ENCODE measurements at places on chromosomes 2 and 18.

- no peak for DNase-seq
Observed at GRCh38 chr18:13455471-13455870, 236.9 kb downstream of the LDLRAD4 start.

- DNase-seq, result peak; percentile 59
Observed at GRCh38 chr18:3248062-3248657, 559 bp downstream of the MYL12A start.

DNA sequence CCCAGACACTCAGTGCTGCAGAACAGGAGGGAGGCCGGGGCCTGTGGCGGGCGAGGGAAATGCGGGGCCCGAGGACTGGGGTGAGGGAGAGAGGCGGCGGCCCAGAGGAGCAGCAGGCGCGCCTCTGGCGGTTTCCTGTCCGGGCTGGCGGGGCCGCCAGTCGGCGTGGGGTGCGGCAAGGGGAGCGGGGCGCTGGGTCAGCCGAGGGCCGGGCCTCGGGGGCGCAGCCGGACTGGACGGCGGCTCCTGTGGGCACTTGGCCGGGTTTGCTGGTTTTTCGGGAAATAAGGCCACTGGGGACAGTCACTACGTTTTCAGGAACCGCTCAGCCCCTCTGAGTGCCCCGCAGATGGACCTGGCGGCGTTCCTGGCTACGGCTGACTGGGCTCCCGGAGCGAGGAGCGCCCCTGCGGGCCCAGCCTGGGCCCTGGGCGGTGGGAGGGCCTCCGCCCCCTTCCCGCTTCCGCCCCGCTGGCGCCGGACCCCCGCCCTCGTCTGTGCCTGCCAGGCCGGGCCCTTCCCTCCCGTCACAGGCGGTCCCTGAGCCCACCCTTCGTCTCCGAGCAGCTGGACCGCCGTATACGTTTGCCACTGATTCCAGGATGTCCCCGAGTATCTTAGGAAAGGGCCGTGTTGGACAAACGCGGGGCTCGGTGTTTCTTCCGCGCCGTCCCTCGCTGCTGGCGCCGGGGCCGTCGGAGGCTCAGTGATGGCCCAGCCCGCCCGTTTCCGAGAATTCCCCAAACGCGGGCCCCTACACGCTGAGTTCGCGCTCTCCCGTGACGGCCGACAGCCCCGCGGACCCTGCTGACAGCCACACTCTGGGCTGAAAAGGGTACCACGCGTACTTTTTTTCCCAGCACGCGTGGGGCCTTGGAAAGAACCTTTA is 84.6 kb downstream of the FAM210A start:
- DNase-seq, result no peak

DNA sequence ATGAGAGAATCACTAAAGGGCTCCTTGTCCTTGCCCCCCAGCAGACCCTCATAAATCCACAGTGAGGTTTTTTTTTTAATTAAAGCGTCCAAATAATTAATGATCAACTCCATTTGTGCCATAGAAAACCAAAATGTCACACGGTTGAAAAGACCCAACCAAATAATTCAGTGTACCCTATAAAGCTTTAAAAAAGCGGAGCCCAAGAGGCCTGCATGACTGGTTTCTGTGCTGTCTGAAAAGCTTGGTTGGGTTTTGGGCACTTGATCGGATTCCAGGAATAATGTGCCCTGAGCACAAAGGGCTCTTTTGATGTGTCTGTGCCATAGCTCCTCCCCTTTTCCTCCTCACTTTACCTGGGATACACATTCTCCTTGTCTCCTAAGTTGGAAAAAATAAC is 523.2 kb downstream of the TNS1 start:
- DNase-seq, result no peak

- peak; percentile 81 for DNase-seq
Observed at GRCh38 chr2:144350151-144350802, 169.6 kb downstream of the ZEB2 start.

GRCh38 chr18:13232971-13233786 is 14.6 kb downstream of the LDLRAD4 start:
- no peak for DNase-seq

GRCh38 chr2:182610231-182610630 is 105.8 kb upstream of the DNAJC10 start:
- no peak for DNase-seq

- DNase-seq, result no peak
Observed at GRCh38 chr2:17759805-17760204, 5.9 kb downstream of the GEN1 start.

- DNase-seq, result no peak
Observed at GRCh38 chr2:212531499-212531898, 7.1 kb downstream of the ERBB4 start.

- no peak for DNase-seq
Observed at GRCh38 chr2:233816771-233817170, 37.6 kb downstream of the HJURP start.

GRCh38 chr2:68214381-68214780 is 38.0 kb downstream of the PPP3R1 start:
- no peak for DNase-seq

DNA sequence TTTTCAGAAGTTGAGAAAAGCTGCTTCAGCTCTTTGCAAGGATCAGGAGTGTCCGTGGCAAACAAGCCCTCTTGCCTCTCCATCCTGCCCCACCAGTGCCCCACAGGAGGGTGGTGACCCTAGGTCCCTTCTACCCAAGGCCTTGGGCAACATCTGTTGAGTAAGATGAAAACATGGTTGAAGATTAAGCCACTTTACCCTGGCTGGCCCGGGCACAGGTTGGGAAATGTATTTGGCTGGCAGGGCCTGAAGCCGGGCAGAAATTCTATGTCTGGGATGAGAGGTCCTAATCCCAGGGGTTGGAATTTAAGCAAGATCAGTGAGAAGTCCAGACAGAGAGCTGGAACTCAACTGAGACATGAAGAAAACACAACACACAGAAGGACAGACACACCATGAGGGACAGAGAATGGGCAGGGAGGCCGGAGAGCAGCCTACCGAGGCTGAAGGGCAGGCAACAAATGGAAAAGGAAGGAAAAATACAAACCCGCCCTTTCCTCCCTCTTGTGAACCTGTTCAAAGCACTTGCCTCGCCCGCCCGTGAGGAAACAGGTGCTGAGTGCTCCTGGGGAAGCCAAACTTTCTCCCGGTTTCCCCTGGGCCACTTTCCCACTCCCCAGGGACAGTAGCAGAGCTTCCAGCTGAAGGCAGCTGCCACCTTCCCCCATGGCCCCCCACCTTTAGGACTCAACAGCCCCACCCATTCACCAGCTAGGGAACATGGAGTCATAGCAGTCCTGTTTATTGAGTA is 86.1 kb downstream of the TNS1 start:
- no peak for DNase-seq

GRCh38 chr2:165793779-165794535 is at the start of gene GALNT3:
TSS of gene GALNT3 (minus strand) at chr2:165794247. CDS start at chr2:165770700, 23,547 bp downstream.
- DNase-seq, result no peak

DNA sequence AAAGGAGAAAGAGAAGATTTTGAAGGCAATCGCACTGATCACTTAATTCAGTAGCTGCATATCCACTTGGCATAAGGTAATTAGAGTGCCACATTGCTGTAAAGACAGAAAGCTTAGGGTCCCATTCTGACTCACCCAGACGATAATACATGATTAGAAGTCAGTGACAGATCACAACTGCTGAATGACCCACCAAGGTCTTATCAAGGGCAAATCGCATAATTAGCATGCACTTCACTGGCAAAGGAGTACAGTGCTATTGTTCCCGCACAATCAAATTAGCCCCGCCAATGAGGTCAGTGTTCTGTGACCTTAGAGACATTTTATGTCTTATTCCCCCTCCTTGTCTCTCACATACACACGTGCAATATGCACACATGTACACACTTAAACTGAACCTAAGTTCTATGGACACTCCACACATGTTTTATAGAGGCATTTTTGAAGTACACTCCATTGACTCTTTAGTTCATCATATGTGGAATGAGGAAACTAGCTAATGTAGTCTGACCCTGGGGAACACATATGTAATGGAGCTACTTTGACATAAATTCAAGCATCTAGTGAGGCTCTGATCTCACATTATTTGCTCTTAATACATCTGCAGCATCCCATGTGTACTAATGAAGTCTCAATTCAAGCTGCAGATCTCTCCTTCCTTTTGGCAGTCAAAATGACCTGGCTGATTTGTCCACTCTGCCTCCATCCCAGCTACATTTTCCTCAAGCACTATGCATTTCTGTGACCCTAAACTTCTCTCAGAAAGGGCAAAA is 673.8 kb upstream of the FANCL start:
- DNase-seq, result no peak

DNA sequence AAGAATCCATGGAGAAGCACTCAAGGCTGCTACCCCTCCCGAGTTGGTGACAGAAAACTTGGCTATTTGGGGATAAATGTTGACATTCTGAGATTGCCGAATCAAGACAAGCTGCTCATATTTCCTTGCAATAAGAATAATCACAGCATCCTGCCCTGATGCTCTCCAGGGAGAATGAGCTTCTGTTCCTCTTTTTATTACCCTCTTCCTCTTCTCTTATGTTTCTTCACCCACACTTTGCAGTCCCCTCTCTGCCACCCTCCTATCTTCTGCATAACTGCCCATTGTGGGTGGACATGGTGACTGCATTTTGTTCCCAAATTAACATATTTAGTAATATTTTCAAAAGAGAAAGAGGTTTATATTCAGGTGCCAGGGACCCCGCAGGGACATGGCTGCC is 11.9 kb upstream of the MSGN1 start:
- DNase-seq, result no peak

DNA sequence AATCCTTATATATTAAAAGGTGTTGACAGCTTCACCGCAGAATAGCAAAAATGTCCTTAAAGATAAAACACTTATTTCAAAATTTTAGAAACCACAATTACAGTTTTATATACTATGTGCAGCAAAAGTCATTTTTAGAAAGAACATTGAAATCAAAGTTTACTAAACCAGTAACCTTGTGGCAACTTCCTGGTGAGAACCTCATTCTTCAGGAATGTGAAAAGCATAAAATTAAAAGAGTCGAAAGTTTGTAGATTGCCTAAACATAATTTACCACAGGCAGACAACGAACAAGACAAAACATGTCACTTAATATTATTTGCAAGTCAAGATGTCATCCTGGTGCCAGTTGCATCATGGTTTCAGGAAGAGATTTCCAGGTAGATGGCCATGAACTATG is 108.3 kb upstream of the NRP2 start:
- no peak for DNase-seq

DNA sequence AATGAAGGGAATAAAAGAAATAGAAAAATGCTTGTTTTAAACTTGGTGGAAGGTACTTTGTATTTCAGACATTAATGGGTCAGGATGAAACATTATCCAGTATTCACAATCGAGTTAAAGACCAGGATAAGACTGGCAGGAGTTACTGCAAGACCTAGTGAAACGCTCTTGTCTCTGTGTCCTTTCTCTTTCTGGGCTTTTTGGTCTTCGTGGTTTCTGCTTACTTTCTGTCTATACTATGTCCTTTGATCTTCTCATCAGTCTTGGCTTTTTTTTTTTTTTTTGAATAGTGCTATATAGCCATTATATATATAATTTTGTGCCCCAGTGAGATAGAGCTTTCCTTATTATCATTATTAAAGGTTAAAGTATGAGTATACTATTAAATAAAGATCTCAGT is 42.1 kb upstream of the GAREM2 start:
- DNase-seq, result no peak

DNA sequence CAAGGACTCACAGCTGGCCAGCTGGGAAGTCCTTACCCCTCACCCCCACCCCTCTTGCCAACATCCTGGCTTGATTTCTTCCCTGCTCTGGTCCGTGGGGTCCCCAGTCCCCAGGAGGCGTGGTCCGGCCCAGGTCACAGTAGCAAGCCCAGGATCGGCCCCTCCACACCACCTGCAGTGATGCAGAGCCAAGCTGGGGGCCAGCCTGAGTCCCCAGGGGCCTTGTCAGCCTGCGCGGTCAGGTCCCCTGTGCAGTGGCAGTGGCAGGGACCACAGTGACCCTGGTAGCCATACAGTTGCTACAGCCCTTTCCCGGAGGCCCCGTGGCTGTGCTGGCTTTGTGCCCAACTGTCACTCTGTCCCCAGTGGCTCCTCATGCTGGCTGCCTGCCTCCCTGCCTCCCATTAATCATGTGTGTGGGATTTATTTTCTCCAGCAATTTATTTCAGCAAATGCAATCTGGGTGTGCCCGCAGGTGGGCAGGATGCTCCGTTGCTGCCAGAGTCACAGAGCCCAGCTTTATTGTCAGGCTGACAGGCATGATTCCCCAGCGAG is 8.8 kb upstream of the PRSS56 start:
- DNase-seq, result no peak

GRCh38 chr18:44729631-44730101 is 49.0 kb downstream of the SETBP1 start:
- peak; percentile 86 for DNase-seq

- no peak for DNase-seq
Observed at GRCh38 chr18:77896586-77897252, 647.1 kb downstream of the GALR1 start.

- DNase-seq, result no peak
Observed at GRCh38 chr2:240921995-240922244, 15.8 kb downstream of the CROCC2 start.

- no peak for DNase-seq
Observed at GRCh38 chr2:38515155-38516074, 87.3 kb downstream of the HNRNPLL start.

DNA sequence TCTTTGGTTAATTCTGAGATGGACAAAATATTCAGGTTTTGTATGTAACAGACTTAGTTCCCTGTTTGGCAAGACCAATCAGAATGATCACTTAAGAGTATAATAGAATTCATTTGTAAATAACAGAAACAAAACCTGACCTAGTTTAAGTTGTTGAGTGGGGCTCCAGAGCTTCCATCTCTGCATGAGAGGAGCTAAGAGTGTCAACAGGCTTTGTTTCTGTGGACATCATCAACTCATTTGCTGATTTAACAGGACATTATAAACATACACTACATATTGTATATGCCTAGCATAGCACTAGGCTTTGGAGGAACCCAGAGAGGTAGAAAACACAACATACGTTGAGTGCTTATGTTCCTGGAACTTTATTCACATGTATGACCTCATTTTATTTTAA is 75.3 kb upstream of the TRIB2 start:
- no peak for DNase-seq

GRCh38 chr2:235444101-235444597 is 49.7 kb upstream of the AGAP1 start:
- DNase-seq, result no peak

DNA sequence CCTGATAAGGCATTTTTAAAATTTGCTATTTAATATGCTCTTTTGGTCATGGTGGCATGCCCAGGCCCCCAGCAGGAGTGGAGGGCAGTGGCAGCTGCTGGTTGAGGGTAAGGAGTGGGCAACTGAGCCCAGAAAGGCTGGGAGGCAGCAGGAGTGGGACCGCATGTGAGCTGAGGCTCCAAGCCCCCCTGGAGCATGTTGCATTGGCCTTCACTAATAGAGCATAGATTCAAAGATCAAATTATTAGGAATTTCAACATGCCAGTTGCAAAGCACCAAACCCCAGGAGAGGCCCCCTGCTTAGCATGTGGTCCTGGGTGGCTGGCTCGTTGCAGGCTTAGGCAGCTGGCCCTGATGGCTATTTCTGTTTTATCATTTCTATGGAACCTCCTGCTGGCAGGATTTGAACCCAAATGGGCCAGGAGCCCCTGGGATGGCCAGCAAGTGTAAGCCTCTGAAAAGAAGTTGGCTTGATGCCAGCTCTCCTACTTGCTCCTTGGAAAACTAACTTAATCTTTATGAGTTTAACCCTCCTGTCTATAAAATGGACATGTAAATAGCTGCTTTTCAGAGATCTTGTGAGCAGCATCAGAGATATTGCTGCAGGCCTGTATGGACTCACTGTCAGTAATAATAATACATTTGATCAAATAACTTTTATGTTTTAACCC is 42.1 kb upstream of the TMEM131 start:
- no peak for DNase-seq

- DNase-seq, result peak; percentile 65
Observed at GRCh38 chr2:7026742-7027141, 109.5 kb downstream of the RNF144A start.

GRCh38 chr2:44246436-44246835 is 28.8 kb upstream of the SLC3A1 start:
- no peak for DNase-seq
